Mucosa of gallbladder (tissue), 1 donor: ENCODE measurements at places on chromosomes 2 and 18.

DNA sequence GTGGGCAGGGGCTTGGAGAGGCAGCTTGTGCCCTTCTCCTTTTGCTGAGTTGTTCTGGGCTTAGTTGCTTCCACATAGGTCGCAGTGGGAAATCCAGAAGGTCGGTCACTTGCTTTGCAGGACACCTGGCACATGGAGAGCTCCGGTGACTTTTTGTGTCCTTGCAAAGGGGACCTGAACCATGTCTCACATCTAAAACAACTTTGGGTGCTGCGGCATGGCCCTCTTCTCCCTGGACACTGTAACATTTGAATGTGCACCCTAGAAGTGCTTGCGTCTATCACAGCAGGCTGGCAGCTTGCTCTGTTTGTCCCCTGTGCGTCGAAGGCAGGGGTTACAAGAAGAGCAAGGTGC is 189.9 kb upstream of the TWIST2 start:
- DNase-seq, result no peak

DNA sequence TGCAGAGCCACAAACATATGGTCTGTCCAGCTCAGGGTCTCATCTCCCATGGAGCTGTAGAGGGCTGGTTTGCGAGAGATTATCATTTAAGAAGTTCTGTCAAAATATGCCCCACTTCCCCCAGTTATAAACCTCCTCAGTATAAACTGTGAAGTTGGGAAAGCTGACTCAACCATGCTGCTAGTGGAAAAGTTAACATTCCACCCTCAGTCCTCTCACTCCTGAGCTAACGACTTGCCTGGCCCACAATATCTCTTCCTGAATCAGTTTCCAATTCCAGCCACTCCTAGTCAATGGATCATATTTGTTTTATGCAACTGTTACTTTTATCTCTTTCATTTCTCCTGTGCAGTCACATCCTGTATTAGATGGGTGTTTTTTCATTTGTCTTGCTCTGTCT is 326.2 kb downstream of the SETBP1 start:
- no peak for DNase-seq

GRCh38 chr2:234374736-234375135 is 122.1 kb downstream of the ARL4C start:
- no peak for DNase-seq

GRCh38 chr18:8948011-8948410 is 154.5 kb upstream of the NDUFV2 start:
- no peak for DNase-seq

DNA sequence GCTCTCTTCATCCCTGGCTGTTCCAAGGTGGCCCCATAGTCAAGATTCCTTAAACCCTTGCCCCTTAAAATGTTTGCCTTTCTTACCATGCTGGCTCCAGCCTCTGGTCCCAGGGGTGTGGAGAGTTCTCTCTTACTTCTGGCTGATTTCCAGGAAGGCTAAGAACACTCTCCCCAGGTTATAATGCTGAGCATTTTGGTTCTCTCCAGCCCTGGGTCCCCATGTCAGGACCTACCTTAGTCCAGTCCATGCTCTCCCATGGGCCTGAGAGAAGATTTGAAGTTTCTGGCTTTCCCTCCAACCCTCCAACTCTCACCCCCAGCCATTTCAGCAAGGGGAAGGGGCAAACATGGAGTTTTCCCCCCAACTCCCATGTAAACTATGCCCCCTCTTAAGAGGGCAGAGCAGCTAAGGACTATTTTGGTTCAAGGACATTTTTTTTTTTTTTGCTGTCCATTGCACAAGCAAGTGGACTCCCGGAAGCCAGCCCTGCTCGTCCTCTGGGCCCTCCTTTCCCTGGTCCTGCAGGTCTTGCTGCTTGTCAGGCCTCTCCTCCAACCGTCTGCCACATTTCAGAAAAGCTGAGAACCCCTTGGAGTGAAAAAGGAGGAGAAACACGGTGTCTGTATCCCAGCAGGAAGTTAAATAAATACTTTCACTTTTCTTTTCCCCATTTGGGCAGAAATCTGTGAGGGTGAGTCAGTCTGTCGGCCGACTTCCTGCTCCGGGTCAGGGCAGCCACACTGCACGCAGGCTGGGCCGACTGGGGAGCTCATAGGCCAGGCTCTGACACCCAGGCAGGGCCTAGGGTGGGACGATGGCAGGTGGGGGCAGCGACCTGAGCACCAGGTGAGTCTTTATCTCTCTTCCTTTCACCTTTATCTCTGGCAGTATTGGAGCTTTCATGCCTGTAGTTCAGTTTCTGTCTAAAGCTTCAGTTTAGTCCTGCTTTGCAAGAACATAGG is at the start of gene SP140L:
Gene SP140L, plus strand, starts transcription at position 741 of the 965 bp plus-strand sequence. Its CDS starts 77 bp downstream, at position 818.
- DNase-seq, result peak; percentile 70

DNA sequence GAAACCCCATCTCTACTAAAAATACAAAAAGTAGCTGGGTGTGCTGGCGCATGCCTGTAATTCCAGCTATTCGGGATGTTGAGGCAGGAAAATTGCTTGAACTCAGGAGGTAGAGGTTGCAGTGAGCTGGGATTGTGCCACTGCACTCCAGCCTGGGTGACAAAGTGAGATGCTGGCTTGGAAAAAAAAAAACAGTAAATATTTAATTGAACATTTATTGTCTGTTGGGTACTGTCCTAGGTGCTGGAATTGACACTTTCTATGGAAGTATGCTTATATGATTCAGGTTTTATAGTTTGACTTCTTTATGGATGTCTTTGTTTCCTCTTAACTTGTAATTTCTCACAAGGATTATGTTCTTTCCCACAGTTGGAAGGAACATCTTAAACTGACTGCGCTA is 633.1 kb upstream of the SETBP1 start:
- DNase-seq, result no peak

DNA sequence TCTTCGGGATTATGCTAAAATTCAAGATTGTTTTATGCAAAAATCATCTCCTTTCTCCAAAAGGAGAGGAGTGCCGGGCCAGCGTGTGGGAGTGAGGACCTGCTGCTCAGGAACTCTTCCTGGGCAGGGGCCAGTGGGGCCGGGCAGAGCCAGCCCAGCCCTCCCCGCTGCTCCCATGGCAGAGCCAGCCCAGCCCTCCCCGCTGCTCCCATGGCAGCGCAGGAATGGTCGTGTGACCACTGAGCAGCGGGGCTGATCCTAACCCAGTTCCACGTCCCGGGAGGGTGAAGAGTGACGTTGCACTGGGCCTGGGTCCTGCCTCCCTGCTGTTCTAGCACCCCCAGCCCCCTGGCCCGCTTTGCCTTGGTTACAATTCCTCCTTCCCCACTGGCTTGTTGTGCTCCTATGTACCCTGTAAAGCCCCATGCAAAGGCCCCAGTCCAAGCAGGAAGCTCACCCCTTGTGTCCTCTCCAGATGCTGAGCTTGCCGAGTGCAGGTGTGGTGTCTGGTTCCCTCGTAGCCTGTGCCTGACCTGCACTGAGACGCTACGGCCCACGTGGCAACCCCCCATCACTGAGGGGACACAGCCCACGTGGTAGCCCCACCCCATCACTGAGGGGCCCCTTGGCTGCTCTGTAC is 11.4 kb upstream of the NEU4 start:
- no peak for DNase-seq

- no peak for DNase-seq
Observed at GRCh38 chr2:209721497-209721896, 50.1 kb upstream of the UNC80 start.

- DNase-seq, result no peak
Observed at GRCh38 chr18:78927156-78927555, 52.5 kb upstream of the SALL3 start.

- no peak for DNase-seq
Observed at GRCh38 chr2:165617741-165618481, 148.4 kb downstream of the CSRNP3 start.

GRCh38 chr18:5158587-5158986 is 38.5 kb downstream of the AKAIN1 start:
- DNase-seq, result no peak

DNA sequence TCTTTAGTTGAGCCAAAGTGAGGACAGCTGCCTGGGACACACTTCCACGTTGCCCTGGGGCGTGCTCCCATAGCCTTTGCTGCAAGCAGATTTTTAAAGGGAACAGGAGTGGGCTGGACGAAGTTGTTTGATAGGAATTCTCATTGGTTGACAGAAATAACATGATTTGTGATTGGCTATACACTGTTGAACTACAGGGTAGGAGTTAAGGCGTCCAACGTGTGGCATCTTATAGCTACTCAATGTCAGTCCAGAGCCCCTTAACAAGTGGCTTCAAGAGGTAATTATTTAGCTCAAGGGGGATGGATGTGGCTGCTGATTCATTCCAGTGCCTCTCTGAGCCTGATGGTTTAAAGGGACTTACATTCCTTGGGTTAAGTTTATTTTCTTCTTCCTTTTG is 65.5 kb downstream of the ACAA2 start:
- no peak for DNase-seq

- DNase-seq, result no peak
Observed at GRCh38 chr2:84409531-84409930, 49.5 kb downstream of the SUCLG1 start.
